Activated gamma-delta T cell (primary cell): ENCODE measurements at places on chromosomes 5 and 9.

- DNase-seq: no peak
Observed at GRCh38 chr5:6450319-6450833, 1.7 kb downstream of the UBE2QL1 start.

- no peak for DNase-seq
Observed at GRCh38 chr9:131409458-131409992, 15.6 kb downstream of the PRRC2B start.

- no peak for DNase-seq
Observed at GRCh38 chr5:170520372-170520771, 16.6 kb downstream of the KCNIP1 start.

- no peak for DNase-seq
Observed at GRCh38 chr5:57277085-57277484, 103.2 kb downstream of the GPBP1 start.

DNA sequence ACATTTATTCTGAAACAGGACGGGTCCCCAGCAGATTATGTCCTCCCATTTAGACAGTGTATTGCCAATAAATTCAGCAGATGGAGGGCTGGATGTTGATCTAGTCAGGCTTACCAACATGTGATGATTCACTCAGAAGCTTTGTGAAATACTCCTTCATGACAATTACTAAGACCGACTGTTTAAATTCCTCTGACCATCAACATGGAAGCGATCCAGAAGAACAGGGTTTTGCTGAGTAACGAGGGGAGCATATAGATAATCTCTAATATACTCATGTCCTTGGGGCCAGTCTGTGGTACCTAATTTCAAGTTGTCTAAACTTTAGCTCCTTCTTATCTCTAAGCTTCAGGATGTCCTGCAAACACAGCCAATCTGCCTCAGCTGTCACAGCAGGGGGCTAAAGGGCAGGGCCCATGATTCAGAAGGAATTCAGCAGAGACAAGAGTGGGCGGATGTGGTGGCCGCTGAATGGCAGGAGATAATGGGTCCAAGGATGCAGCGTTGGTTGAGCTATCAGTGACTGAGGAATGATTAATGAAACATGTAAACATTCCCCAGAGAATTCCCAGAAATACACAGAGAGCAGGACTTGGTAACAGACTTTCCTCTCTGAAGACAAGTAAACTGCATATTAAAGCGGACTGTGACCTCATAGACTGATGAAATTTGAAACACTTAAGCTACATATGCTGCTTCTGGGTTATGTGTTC is 109.4 kb downstream of the ANKRD55 start:
- DNase-seq: no peak

- DNase-seq: no peak
Observed at GRCh38 chr9:117970276-117971050, 266.3 kb downstream of the TLR4 start.

DNA sequence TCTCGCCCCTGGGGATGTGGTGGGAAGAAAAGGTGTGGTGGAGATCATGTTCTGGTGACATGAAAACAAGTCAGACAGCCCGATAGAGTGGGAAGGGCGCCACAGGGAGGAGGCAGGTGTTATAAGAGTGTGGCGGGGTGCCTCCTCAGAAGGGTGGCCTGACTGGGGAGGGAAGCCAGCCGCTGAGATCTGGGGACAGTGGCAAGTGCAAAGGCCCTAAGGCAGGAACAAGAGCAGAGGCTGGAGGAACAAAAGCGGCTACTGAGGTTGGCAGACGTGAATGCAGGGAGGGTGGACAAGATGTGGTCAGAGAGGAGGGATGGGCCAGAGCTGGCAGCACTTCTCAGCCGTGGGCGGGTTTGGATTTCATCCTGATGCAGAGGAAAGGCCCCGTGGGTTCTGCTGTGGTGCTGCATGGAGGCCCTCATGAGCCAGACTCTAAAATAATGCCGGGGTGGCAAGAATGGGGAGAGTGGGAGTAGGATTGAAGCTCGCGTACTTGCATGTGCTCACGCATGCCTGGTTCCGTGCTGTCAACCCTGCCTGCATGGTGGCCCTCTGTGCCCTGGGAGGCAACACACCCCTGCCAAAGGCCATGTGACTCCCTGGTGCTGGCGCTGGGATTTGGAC is 89.2 kb downstream of the MVB12B start:
- no peak for DNase-seq

DNA sequence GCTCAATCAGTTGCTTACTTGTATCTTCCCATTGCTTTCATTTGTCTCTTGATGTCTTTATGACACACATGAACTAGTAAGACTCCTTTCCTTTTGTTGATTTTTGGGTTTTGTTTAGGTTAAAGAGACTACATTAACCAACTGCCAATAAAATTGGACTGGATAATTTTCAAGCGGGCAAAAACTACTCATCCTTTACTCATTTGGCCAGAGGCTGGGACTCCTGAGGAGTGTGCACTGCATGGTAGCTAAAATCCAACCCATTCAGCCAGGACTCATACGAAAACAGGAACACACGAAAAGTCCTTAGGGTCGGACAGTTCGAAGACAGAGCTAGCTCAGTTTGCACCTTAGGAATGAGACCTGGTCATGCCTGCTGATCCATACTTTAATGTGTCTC is 6.0 kb downstream of the SLC46A2 start:
- DNase-seq: no peak

GRCh38 chr9:99023831-99024230 is 80.1 kb downstream of the COL15A1 start:
- DNase-seq: no peak

- DNase-seq: no peak
Observed at GRCh38 chr5:126917918-126918614, 112.3 kb downstream of the MARCHF3 start.

- DNase-seq: no peak
Observed at GRCh38 chr9:107633406-107633805, 143.8 kb upstream of the KLF4 start.

DNA sequence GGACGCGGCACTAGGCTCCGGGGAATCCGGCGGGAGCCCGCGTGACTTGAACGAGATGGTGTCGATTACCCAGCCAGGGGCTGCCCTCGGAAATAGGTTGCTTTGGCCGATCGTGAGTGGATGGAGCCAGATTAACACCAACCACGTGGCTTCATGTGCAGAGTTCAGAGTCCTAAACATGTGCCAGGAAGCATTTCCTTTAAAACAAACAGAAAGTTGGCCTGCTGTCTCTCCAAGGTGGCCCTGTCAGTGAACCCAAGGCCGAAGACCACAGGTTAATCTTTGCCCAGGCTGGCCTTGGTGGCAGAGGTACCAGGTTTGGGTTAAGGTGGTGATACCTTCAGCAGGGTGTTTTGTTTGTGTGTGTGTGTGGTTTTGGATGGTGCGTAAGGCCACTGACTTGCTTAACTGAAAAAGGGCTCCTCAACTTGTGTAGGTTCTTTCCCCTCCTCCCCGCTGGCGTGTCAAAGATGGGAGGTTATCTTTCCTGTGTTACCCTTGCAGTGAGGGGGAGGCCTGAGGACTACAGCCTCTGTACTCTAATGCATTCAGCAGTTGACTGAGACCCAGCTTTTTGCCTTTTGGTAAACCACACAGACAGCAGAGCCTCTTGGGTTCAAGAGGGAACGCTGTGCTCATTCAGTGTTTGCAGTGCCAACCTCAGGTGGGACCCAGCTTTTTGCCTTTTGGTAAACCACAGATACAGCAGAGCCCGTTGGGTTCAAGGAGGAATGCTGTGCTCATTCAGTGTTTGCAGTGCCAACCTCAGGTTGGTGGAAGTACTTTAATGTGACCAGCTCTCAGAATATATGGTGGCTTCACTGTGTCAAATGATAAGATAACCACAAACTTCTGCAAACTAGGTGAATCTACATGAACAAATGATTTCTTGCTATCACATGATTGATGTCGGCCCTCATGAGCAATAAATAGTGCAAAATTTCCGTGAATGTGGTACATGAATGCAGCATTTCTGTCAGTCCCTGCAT is 1.4 kb downstream of the IQGAP2 start:
- DNase-seq: no peak
